Activated T-helper 1 cell treated with anti-CD3 and anti-CD28 coated beads, Interleukin-2, amount 50 U/mL, for 16 hours (primary cell): ENCODE measurements at places on chromosomes 2 and 18.

DNA sequence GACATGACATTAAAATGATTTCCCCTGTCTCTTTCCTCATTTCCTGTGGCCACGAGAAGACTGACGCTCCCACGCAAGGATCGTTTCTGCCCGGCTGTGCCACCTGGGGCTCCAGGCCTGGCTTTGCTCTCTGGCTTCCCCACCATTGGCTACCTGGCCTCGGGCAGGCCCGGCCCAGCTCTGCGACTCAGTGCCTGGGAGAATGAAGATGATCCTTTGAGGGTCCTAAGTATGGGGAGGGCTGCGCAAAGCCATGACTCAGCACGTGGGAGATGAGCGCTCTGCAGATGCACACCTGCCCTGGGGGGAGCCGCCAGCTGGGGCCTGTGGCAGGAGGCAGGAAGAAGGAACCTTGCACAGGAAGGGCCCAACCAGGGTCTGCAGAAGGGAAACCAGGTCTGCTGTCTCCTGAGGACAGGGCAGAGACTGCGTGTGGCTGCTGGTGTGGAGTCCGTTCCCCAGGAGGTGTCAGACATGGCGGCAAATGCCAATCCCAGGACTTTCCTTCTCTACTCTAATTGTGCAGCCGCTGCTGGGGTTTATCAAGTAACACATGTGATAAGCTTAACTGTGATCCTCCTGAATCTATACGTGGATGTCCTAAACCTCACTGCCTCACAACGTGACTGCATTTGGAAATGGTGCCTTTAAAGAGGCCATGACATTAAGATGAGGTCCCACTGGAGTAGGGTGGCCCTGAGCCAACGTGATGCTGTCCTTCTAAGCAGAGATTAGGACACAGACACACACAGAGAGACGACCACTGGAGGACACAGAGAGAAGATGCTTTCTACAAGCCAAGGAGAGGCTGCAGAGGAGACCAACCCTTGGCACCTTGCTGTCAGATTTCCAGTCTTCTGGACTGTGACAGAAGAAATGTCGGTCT lies 32.9 kb downstream of the MBP start:
- DNase-seq, result no peak

- no peak for DNase-seq
These were observed 187.2 kb downstream of the MEMO1 start for GRCh38 chr2:31823558-31823957.

- DNase-seq, result no peak
These were observed 225.9 kb upstream of the NCKAP5 start for GRCh38 chr2:133794114-133794513.

GRCh38 chr2:25270061-25270460 lies 71.7 kb downstream of the DNMT3A start:
- DNase-seq, result no peak

GRCh38 chr18:55651236-55651635 lies 63.2 kb upstream of the TCF4 start:
- DNase-seq, result no peak

DNA sequence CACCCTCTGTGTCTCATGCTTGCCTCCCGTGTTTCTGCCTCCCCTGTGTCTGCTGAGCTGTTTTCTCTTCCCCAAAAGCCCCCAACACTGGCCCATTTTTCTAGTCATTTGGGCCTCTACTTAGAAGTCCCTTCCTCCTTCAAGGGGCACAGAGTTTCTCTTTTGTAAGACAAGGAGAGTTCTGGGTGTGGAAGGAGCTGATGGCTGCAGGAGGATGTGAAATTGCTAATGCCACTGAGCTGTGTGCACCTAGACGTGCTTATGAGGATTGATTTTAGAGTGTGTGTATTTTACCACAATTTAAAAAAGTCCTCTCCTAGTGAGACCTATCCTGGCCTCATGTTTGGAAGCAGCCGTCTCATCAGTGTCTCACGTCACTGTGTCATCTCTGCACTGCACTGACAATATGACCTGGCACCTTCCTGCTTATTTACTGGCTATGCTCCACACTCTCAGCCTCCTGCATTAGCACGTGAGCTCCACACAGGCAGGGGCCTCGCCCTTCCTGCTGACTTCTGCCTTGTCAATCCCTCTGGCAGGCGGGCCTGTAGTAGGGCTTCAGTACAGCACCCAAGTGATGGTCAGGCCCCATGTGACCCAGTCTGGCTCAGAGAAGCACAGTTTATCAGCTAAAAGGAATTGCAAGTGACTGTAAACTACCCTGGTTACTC lies 8.0 kb upstream of the MBP start:
- DNase-seq, result no peak

GRCh38 chr2:46521215-46521683 lies 41.9 kb downstream of the TMEM247 start:
- DNase-seq, result no peak

- DNase-seq, result no peak
These were observed 74.2 kb upstream of the TMEM200C start for GRCh38 chr18:5969355-5969988.

- DNase-seq, result no peak
These were observed 3.6 kb downstream of the PAPOLG start for GRCh38 chr2:60759654-60760053.

GRCh38 chr18:70181015-70181414 lies 24.5 kb downstream of the RTTN start:
- DNase-seq, result no peak

DNA sequence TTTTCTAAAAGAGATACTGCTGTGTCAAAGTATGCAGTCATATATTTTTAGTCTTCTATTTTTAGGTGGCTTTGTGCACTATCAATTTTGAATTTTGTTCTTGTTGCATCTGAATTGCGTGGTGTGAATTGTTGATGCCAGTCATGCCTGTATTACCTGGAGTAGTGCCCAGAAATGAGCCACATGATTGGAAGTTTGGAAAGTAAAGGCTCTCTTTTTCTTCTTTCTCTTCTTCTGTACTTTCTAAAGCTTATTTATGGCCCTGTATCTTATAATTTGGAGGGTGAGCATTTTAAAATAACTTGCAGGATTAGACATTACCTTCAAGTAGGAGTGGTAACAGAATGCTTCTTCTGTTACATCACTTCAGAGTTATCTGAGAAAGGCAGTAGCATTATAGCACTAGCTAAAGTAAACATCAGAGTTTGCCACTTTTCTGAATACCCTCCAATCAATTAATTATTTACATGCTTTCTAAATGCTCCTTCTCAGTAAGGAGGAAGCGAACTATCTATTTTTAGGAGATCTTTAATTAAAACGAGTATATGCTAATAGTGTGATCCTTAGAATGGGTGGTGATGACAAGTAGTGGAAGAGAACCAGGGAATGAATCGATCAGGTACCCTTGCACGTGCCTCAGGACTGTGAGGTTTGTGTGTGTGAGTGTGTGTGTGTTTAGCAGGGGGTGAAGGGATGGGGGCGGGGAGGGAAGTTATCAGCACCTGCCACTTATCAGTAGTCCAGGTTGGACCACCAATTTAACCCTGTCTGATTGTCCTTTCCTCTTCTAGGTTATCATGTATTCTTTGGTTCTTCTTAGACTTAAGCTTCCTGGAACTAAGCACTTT lies 112.5 kb downstream of the MAP3K20 start:
- DNase-seq, result no peak
